ENCODE measurements at places on chromosomes 7 and 10.

DNA sequence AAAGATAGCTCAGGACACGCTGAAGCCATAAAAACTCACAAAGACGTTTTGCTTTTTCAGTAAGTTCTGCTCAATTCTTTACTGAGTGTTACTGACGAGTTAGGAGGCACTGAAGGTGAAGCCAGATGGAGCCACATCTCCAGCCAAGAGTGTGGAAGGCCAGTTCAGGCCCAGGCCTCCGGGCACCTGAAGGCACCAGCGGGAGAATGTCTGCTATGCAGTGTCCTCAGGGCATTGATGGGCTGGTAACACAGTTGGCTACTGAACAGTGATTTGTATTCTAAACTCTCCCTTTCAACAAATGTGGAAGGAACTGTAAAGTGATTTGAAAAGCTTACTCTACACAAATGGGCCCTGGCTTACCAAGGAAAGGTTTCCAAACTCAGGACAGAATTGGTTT lies 64.8 kb upstream of the SVIL start:
- no peak for DNase-seq

DNA sequence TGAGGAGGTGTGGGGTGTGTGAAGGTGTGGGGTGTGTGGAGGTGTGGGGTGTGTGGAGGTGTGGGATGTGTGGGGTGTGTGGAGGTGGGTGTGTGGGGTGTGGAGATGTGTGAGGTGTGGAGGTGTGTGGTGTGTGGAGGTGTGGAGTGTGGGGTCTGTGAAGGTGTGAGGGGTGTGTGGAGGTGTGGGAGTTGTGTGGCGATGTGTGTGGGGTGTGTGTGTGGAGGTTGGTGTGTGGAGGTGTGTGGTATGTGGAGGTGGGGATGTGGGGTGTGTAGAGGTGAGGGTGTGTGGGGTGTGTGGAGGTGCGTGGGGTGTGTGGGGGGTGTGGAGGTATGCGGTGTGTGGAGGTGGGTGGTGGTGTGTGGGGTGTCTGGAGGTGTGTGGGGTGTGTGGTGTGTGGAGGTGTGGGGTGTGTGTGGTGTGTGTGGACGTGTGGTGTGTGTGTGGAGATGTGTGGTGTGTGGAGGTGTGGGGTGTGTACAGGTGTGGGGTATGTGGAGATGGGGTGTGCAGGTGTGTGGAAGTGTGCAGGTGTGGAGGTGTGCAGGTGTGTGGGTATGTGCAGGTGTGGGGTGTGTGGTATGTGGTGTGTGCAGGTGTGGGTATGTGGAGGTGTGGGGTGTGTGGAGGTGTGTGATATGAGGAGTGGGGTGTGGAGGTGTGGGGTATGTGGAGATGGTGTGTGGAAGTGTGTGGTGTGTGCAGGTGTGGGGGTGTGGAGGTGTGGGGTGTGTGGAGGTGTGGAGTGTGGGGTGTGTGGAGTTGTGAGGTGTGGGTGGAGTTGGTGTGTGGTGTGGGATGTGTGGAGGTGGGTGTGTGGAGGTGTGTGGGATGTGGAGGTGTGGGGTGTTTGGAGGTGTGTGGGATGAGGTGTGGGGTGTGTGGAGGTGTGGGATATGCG lies 34.5 kb downstream of the SPDYE17 start:
- DNase-seq: no peak

GRCh38 chr7:93442478-93443224 lies 131.9 kb downstream of the CALCR start:
- DNase-seq: no peak

DNA sequence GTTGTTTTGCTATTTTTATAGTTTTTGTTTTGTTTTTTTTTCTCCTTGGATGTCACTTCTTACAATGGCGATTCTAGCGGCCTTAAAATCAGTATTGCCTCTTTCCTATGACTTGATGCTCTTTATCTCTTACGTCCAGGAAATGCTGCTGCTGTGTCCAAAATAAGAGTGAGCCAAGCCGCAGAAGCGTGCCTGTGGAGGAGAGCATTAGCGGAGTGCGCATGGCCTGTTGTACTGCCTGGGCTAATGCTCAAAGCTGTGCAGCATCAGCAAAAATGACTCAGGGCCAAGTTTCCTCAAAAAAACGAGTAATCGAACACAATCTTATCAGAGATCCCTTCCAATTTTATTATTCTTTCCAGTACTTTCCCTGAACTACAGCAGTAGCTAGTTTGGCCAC lies 18.5 kb upstream of the GAD2 start:
- DNase-seq: no peak

- no peak for DNase-seq
Measured at GRCh38 chr10:32244011-32244410, 102.9 kb downstream of the EPC1 start.

DNA sequence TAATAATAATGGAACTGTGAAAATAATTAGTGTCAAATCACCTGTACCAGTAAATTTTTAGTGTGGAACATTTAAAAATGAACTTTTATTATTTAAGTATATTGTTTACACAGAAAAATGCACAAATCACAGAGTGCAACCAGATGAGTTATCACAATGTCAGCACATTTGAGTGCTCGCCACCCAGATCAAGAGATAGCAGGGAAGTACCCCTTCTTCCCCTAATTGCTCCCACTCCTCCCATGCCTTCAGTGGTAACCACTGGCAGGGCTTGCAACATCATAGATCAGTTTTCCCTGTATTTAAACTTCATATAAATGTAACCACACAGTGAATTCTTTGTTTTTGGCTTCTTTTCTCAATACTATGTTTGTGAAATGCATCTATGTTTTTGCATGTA lies 7.8 kb upstream of the GPR141 start:
- no peak for DNase-seq

DNA sequence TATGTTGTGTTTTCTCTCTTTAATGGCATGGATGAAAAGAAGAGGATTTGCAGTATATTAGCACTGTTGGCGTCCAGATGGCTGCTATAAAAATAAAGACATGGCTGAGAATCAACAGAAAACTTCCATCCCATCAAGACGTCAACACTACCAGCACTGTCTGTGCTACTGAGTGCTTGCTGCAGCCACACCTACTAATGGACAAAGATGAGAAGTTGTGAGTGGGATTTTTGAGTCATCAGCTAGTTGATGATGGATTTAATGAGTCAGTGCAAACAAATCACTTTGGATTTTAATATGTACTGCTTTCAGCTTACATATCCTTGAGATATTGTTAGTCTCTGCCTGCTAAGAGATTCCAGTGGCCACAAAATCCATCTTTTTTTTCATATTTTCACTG lies 631.0 kb upstream of the ANKRD30A start:
- DNase-seq: no peak

DNA sequence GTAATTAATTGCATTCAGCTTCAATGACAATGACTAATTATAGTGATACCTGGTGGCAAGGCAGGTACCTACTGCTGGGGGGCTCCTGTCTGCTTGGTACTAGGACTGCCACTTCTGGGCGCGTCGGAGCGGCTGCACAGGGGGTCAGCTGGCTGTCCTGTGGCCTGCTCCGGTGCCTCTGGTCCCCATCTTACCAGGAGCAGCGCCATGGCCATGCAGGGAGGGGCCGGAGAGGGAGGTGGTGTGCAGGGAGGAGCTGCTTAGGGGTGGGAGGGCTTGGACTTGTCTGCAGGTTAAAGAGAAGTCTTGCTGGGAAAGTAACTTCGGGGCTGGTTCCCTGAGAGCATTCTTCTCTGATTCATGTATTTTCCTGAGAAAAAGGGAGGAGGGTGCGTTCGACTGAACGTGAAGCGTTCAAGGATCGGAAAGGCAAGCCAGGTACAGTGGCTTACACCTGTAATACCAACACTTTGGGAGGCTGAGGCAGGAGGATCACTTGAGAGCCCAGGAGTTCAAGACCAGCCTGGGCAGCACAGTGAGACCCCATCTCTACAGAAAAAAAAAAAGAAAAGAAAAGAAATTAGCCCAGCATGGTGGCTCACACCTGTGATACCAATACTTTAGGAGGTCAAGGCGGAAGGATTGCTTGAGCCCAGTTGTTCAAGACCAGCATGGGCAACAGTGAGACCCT lies 15.4 kb downstream of the CUX1 start:
- DNase-seq: no peak

DNA sequence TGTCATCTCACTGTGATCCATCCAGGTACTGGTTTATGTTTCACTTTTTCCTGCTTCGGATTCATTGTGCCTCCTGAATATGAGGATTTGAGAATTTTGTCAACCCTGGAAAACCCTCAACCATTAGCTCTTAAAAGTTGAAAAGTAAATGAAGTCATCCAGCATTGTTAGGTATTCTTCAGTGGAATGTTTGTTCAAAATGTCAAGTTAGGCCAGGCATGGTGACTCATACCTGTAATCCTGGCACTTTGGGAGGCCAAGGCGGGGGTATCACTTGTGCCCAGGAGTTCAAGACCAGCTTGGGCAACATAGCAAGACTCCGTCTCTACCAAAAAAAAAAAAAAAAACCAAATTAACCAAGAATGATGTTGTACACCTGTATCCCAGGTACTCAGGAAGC lies 222.1 kb downstream of the NSUN6 start:
- no peak for DNase-seq

GRCh38 chr7:50962962-50963374 lies 180.3 kb upstream of the GRB10 start:
- no peak for DNase-seq

DNA sequence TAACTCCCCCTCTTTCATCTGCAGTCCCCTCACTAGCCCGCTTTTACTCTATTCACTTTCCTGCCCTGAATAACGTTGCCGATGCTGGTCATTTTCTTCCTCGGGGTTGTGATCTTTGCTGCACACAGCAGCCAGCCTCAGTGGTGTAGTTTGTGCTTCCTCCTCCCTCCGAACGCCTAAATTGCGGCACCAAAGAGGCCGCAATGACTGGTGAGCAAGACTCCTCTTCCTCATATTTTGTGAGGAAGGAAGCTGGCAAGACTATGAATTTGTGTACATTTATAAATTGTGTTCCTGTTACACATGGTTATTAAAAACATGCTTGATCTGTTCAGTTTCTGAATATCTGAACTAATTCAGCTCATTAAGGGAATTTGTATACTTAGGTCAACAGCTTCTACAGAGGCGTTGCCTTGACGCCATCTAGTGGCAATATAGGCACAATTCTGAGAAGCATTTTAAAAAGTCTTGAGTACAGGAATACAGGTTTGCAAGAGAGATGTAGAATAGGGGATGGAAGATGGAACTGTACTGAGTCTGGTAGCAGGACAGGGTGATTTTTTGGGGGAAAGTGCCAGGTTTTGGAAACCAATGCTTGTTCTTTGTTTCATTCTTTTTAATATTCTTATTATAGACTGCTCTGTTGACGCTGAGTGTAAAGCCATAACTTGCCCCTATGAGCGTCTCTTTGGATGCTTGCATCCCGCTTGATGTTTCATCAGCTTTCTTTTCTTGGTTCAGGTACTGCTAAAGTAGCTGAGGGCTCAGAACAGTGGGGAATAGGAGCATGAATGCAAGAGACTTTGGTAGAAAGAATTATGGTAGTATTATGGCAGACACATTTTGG lies 4.1 kb upstream of the TAS2R5 start:
- no peak for DNase-seq

GRCh38 chr7:466465-467191 lies 53.0 kb downstream of the PDGFA start:
- DNase-seq: peak; percentile 19

GRCh38 chr10:115706488-115707076 lies 566.4 kb downstream of the GFRA1 start:
- DNase-seq: no peak

- DNase-seq: no peak
Measured at GRCh38 chr7:14258441-14258840, 269.0 kb upstream of the ETV1 start.

- no peak for DNase-seq
Measured at GRCh38 chr7:76372984-76373833, 14.4 kb upstream of the YWHAG start.

DNA sequence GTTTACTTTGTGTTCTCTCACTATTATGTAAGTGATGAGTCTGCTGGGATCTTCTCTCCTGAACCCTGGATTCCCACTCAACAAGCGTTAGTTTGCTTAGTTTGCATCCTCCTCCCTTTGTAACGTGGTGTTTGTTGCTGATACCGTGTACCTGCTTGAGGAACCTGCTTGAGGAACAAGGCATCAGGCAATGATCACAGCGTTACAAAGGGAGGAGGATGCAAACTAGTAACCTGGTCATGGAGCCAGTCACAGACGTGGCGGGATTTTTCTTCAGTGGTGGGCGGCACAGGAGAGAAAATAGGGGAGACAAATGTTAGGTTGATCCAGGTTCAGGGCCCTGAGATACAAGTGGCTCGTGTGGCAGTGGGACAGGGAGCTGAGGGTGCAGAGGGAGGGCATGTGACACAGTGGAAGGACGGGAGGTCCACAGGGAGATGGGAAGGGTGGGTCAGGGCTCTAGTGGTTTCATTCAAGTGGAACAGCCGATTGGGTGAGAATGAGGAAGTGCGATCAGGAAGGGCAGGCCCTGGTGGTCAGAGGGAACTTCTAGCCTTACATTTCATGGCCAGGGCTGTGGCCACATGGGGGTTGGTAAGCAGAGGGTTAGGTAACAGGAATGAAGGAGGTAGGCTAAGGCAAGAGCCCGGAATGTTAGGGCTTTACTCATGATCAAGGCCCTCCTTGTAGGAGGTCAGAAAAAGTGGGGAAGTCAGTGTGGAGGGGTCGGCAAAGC lies 38.0 kb downstream of the SNX10 start:
- no peak for DNase-seq

- DNase-seq: no peak
Measured at GRCh38 chr7:4147926-4148620, 534.0 kb upstream of the FOXK1 start.

DNA sequence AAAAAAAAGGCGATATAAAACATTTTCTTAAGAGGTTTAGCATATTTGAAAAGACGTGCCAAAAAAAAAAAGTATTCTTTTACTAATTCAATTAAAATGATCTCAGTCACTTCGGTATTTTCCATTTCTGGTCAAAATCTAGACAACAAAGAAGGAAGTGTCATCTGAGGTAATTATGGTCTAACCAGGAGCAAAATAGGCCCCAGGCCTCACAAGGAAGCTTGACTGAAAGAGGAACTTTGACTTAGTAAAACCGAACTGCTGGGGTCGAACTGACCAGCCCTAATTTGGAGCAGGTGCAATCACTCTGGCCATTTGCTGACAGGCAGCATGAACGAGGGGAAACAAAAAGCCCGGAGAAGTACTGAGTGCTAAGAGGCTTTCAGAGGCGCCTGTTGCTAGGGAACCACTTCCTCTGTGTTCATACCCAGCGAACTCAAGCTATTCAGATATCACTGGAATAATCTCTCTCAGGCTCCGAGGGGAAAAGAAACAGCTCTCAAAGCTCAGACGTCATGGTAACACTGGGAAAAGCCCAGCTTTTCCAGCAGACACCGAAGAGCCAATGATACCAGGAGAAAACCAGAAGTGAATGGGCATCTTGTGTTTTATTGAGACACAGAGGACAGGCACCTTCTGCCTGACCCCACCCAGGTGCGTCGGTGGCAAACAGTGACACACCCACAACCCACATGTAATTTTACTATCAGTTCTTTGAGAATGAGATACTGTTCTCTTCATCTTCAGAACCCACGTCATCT lies 126.5 kb downstream of the FAM107B start:
- no peak for DNase-seq

DNA sequence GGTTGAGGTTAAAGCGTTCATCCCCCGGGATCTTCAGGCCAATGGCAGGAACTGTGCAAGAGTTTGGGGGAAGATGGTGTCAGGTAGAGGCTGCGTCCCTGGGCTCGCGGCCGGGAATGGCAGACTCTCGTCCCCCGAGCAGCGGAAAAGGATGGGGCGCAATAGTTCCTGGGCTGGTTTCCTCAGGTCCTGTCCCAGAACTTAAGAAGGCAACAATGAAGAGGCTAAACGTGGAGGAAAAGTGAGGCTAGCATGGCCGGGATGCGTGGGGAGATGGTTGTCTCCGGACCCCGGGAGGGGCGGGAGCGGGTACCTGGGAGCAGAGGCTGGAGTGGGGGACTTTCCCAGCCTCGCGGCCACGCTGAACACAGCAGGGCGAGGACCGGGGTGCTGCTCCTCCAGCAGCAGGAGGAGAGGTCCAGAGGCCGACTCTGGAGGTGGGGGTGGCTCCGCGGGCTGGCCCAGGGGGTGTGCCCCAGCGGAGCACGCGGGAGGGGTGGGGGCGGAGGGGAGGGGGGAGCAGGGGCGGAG lies 882 bp downstream of the IRF5 start:
- DNase-seq: no peak
